ENCODE measurements at places on chromosomes 13 and 19. TPM values are rescaled to one million over a fixed set of nuclear protein-coding genes. Genes with fewer than 3 reads are reported as not detected.

Gene TMEM147
- 306 TPM for total RNA-seq

DNA sequence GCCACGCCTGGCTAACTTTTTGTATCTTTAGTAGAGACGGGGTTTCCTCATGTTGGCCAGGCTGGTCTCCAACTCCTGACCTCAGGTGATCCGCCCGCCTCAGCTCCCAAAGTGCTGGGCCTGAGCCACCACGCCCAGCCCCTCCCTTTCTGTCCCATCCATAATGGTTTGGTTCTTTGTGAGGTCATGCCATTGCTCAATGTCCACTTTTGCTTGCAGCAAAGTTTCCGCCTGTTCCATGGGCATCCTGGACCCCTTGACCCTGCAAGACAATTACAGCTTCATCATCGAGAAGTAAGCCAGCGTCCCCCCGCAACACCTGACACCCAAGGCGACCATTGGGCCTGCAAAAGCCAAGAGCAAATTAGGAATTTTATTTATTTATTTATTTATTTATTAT lies 16.6 kb downstream of the PRR22 start:
- DNase-seq = no peak

Gene PDE4C
- 0.06 TPM for total RNA-seq

DNA sequence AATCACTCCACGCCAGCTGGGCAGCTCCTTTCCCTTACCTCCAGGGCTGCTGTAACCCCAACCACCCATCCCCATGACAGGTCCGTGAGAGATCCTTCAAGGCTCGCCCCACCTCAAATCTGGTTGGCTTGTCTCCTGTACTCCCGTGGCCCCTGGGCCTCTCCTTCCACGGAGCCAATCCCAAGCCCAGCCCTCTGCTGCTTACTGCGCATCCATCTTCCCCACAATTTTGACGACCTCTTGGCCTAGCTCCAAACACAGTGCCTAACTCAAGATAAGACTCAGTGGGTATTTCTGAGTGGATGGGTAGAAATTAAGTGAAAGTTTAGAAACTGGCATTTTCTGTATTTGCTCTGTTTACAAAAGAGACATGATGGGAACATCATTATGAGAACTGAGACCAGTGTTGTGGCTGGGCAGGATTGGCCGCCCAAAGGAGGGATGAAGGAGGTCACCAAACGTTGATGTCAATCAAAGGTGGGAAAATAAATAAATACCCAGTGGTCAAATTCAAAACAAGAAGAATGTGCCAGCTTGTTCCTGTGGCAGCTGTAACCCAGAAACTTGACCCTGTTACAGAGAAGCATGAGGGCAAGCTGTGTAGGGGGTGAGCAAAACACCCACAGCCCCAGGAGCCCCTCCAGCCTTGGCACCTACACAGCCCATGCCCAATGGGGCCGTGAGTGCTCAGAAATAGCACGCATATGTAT lies 162.2 kb downstream of the ABCC4 start:
- DNase-seq = no peak

DNA sequence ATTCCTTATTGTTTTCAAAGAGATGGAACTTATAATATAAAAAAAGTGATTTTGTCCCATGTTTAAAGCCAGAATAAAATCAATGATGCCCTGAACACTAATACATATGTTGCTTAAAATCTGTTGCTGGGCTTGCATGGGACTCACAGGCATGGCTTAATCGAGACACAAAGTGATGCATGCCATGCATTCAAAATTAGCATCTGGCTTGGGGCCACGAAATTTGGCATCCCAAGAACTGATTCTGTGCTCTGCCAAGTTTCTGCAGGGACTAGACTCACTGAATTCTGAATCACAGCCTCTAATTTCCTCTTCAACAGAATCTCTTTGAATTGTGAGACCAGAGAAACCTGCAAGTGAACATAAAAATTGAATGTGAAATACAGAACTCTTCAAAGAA lies 109.2 kb downstream of the PCDH17 start:
- no peak for DNase-seq

DNA sequence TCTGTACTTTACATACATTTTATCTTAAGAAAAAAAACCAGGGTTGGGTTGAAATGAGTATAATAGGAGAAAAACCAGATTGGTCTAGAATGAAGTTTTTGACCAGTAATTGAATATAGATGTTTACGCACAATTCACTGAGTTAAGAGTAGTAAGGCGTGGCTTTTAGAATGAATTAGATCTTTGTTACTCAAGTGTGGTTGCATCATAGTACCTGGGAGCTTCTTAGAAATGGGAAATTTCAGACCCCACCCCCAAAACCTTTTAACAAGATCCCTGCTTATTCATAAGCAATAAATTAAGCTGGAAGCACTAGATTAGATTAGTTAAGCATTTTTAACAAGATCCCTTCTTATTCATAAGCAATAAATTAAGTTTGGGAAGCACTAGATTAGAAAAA lies 28.7 kb upstream of the LMO7 start:
- no peak for DNase-seq

DNA sequence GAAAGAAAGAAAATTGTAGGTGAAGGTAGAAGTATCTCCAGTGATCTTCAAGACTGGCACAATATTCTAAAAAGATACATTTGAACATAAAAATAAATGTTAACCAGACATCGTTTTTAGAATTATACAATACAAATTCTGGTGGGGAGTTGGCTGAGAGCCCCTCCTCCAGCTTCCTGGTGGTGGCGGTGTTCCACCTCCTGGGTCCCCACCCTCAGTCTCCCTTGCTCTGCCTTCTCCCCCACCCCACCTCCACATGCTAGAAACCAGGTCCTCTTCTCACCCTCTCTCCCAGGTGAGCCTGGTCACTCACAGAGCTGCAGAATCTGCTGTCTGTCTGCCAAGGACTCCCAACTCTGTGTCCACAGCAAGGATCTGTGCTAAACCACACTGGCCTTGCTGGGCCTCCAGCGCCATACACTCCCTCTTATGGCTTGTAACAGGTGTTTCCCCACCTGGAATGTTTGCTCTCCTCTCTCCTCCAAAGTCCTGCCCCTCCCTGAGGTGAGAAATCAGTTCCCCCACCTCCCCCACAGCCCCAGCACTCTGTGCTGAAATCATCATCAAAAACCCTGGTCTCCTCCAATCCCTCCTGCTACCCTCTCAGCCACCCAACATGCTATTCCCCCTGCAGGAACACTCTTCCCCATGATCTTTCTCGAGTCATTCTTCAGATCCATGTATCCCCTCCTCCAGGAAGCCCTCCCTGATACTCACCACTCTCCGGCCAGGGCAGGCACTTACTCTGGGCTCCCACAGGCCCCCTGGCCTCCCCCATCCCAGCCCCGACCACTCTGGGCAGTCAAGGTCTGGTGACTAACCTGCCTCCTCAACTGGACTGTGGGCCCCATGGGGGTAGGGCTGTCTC lies 20.5 kb upstream of the CYP2S1 start:
- no peak for DNase-seq

Gene SSC5D
- 0.23 TPM for total RNA-seq

Gene NANOS3
- total RNA-seq = not detected

DNA sequence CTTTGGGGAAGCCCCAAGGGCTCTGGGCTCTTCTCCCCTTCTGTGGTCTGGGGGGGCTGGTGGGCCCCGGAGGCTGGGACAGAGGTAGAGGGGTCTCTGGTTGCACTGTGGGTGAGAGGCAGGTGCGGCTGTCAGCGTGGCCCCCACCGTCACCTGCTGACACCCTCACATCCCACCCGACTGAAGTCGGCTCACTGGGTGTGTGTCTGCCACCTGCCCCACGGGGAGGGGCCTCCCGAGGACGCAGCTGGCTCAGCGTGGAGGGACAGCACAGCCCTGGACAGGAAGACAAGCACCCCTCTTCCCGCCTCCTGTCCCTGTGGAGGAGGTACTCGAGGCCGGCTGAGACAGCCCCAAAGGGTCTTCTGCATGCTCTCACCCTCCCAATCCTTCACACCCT lies 2.2 kb upstream of the TMEM86B start:
- no peak for DNase-seq
